ENCODE measurements at places on chromosomes 13 and 19.

DNA sequence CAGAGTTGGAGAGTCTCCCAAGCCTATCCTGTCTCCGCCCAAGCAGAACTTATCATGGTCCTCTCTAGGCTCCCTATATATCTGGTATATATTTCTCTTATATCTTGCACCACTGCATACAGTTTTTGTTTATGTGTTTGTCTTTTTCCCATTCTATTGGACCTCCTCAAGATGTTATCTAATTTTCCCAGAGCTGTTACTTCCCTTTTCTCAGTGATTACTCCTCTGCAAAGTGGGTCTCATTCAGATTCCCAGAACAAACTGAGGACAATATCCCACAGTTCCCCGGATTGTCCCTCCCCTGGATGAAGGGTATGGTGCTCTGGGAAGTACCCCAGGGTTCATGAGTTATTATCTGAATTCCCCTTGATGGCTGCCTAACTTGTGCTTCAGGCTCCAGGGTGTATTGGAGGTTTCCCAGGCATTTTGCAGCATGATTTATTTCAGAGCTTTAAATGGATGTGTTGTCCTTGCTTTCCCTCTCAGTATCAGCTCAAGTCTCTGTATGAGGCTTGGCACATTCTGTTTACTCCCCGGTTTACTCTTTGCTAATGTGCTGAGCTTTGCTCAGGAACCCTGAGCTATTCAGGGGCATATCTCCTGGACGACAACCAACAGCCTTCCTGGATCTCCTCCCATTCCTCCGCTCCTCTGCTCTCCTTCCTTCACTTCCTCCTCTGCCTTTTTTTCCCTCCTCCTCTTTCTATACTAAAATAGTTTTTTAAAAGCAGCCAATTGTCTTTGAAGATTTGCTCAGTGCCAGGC is 329.3 kb downstream of the SPRY2 start:
- DNase-seq, result peak; percentile 64

GRCh38 chr19:2309734-2310362 is 1.9 kb upstream of the LINGO3 start:
- peak; percentile 97 for DNase-seq

DNA sequence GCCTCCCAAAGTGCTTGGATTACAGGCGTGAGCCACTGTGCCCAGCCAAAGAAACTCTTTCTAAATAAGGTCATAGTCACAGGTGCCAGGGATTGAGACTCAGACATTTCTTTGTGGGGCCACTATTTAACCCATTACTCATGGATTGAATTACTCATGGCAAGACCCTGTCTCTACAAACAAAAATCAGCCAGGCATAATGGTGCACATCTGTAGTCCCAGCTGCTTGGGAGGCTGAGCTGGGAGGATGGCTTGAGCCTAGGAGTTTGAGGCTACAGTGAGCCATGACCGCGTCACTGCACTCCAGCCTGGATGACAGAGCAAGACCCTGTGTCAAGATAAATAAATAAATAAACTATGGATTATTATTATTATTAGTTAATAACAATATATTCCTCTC is 3.6 kb upstream of the KLF2 start:
- DNase-seq, result no peak

DNA sequence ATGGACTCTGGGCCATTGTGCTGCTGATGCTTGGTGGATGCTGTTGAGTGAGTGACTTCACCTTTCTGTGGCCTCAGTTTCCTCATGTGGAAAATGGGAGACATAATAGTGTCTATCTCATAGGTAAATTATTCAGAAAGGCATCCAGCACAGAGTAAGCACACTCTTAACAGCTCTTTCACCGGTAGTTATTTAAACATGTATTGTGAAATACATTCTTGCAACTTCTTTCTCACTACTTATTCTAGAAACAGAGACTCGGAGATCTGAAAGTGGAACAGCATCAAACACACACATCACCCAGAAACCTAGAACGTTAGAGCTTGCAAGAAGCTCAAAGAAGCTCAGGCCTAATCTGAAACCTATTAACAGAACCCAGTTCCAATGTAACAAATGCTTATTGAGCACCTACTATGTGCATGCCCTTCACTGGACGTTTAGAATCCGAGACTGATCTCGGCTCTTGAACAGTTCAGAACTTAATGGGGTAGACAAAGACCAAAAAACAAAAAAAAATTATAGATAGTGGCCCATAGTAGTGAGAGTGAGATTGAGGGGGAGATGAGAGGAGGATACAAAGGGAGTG is 4.1 kb downstream of the ZSWIM9 start:
- DNase-seq, result no peak

DNA sequence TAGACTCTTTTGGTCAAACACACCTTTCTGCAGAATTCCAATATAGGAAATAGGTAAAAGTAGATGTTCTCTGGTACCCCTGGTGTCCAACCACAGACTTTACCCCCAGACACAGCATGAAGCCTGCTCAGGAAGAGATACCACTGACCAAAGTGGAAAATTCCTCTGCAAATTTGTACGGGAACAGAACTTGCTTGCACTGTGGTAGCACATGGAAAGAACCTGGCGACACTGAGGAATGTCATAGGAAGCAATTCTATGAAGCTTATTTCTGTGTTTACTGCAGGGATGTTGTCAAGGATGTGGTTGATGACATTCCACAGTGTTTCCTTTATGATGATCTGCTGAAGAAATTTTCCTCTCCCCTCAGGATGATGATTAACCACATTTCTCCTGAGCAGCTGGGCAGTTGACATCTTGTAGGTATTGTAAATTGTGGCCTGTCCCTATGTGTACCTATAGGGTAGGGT is 48.9 kb upstream of the TNFSF11 start:
- DNase-seq, result peak; percentile 77

DNA sequence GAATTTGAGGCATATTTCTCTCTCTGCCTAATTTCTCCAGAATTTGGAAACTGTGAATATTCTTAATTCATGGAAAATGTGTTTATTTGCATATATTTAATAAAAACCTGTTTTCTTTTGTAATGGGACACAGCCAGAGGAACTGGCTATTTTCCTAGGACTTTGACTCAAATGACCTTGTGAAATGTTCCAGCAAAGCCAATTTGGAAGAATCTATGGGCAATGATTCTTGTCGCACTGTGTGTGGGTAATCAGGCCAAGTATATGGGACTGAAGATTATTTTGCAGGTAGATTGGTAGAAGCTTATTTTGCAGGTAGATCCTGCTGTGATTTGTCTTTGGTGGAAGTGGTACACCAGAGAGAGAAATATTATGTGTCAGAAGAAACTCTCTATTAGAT is 38.8 kb downstream of the SUCLA2 start:
- DNase-seq, result no peak

DNA sequence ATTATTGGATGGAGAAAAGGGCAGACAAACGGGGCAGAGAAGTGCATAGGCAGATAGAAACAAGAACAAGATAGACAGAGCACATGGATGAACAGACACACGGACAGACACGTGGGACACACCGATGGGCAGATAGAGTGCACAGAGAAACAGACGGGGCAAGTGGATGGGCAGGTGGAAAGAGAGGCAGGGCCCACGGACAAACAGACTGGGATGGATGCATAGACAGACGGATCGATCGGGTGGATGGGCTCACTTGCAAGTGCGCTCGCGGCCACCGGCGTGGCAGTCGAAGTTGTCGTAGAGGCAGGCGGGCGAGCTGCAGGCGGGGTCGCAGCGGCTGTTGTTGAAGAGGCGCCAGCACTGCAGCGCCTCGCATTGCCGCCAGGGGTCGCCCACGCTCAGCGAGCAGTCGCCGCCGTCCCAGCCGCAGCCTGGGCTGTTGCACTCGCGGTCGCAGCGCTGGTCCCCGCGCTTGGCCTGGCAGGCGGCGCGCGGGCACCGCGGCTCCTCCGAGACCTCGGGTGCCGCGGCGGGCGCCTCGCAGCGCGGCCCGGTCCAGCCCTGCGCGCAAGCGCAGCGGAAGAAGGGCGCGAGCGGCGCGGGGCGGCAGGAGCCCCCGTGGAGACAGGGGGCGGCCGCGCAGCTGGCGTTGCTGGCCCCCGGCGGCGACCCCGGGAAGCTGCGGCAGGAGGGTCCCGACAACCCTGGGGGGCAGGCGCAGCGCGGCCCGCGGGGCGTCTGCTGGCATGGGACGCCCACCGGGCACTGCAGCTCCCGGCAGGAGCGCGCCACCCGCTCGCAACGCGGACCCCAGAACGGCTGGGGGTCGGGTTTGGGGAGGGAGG is 23.3 kb downstream of the NOTCH3 start:
- DNase-seq, result peak; percentile 76

GRCh38 chr19:50728084-50728737 is 5.0 kb downstream of the CLEC11A start:
- peak; percentile 84 for DNase-seq

DNA sequence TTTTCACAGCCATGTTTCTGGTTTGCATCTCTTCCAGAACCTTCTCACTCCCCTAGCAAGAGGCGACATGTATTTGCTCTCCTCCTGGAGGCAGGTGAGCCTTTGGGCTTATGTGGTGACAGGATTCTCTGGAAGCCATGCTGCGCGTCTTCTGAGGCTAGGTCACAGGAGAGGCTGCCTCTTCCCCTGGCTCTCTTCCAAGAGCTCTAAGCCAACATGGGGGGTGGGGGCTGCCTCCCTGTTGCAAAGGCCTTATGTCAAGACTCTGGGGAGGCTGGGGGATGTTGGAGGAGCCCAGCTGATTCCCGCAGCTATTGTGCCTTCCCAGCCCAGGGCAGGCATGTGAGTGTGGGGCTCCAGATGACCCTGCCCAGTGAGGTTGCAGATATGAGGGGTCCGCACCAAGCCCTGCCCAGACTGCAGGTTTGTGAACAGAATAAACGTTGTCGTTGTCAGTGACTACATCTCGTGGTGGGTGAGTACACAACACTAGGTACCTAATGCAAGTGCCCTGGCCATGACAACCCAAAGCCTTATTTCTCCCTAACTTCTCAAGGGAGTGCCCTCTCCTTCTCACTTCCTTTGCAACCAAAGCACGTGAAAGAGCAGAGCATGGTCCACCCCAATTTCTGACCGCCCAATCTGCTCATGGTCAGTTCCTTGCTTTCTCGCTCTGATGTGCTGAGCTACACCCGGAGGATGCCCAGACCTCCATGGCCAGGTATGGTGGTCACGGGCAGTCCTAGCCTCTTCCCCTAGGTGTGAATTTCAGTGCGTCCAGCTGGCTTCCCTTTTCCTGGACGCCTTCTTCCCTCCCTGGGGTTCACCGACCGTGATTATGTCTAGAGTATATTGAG is 44.9 kb downstream of the TEX29 start:
- no peak for DNase-seq

- peak; percentile 3 for DNase-seq
Observed at GRCh38 chr13:74920920-74921319, 561.0 kb downstream of the TBC1D4 start.

DNA sequence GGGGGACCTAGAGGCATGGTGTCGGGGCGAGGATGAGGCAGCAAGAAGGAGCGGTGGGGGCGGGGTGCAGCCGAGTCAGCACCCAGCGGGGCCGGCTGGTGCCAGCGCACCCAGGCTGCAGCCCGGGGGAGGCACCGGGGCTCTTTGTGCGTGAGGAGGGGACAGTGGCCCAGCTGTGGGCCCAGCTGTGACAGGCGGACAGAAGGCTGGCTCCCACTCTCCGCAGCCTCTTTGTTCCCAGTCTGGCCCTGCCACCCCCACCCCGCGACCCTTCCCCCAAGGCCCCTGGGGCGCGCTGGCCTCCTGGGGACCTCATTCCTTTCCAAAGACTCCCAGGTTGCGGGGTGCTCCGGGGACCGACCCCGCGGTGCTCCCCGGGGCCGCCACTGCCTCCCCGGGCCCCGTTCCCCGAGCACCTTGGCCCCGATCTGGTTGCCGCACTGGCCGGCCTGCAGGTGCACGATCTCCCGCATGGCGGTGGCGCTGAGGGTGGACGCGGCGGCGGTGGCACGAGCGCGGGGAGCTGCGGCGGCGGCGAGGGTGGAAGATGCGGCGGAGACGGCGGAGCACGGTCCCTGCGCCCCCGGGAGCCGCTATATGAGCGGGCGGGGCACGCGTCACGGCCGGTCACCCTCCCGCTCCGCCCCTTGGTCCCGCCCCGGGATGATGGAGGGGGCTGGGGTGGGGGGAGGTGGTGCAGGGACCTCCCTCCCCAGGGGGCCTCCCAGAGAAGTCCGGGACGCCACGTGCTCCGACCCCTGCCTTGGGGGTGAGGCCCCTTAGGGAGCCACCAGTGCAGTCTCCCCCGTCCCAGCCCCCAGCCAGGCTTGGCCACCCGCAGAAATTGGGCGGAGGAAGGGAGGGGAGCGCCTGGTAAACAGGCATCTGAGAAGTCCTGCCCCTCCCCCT is at the start of gene TUBB4A:
Gene TUBB4A (minus strand): TSS at position 570 of the 909 bp plus-strand sequence. CDS start 97 bp downstream, at position 473.
- no peak for DNase-seq

DNA sequence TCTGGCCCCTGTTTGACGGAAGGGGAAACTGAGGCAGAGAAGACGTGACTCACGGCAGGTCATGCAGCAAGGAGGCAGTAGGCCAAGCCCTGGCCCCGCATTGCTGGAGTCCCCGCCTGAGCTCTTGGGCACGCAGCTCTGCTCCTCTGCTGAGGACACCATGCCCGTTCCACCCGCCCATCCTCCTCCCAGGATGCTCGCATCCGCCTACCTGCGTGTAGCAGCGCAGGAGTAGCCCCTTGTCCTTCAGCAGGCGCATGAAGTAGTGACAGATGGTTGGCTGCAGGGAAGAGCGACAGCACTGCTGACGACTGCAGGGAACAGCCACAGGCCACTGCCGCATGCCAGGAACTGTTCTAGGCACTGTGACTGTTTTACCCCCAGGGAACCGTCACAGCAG is 10.5 kb downstream of the SIRT2 start:
- no peak for DNase-seq

DNA sequence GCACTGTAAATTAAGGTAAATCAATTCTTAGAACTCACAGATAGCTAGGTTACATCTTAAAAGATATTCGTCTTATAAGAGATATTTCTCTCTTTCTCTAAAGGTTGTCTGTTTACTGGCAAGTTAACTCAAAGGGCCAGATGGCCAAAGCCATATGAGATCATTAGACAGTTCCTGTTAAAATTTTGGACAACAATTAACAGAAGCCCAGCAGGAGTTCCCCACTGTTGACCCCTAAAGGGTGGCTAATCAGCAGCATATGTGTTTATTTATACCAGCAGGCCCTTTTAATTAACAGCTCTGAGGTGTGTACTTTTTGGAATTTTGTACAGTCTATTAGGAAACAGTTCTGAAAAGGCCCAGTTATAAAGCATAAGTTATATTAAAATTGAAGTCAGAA is 245.8 kb downstream of the LIG4 start:
- no peak for DNase-seq

DNA sequence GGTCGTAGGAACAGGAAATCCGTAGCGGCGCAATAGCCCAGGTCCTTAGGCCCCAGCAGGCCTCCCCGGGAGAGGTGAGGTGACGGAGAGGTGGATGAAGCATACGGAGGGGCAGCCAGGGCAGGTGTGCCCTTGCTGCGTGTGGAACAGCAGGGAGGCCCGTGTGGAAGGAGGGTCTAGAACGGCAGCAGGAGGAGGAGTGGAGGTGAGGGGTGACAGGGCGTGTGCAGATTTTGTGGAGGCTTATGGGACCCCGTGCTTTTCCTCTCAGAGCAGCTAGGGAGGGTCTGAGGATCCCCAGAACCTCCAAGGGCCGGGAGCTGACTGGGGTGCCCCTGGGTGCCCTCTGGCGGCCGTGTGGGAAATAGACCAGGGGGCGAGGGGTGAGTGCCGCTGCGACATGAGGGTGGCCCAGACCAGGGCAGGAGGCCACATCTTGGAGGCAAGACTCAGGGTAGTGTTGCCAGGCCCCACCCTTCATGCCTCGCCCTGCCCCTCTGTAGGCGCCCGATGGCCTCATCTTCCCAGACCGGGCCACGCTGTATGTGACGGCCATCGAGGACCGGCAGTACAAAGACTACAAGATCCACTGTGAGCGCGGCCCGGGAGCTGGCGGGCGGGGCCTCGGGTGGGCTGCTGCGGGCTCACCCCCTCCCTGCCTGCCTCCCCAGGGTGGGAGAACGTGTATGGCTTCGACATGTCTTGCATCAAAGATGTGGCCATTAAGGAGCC is 5.0 kb upstream of the ADM5 start:
- DNase-seq, result no peak
